GM23248 (cell line): ENCODE measurements at places on chromosomes 12 and 14.

GRCh38 chr12:104458694-104459367 lies 2.1 kb downstream of the CHST11 start:
- peak; percentile 59 for DNase-seq

GRCh38 chr12:68158432-68158831 lies 1.1 kb downstream of the IFNG start:
- DNase-seq = peak; percentile 29

DNA sequence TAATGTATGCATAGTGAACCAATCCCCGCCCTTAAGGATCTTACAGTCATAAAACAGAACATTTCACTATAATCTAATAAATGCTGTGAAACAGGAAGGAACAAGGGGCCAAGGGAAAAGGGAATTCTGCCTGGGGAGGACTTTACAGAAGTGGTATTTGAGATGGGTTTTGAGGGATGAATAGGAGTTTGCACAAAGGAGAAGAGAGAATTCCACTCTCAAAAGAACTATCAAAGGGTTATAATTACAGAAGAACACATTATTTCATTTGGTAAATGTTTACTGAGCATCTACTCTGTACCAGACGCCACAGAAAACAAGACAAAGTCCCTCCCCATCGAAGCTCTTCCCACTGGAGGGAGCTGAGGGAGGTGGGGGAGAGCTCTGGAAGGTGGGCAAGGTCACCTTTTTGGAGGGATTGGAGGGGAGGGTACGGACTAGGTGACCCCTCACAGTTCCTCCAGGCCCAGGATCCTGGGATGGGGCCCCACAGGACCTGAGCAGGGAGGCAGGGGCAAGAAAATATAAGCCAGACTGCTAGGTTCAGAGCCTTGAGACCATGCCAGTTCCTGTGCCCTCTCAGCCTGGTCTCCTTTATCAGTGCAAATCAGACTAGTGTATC lies 24.5 kb downstream of the PHETA1 start:
- no peak for DNase-seq

DNA sequence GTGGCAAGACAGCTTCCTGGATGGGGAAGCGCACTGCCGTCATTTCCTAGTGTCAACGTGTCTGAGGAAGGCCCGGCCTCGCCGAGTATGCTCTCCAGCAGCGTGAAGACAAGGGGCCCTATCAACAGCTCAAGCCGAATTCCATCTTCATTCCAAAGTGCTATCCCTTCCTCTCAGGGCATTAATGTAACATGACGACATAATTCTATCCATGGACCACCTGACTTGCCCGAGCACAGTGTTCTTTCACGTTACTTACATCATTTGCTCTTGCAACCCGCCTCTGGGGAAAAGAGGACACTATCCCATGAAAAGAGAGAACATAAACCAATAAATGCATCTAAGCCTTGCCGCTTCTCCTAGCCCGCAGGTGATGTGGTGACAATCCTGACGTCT lies 22.9 kb downstream of the CCDC92 start:
- DNase-seq = no peak

DNA sequence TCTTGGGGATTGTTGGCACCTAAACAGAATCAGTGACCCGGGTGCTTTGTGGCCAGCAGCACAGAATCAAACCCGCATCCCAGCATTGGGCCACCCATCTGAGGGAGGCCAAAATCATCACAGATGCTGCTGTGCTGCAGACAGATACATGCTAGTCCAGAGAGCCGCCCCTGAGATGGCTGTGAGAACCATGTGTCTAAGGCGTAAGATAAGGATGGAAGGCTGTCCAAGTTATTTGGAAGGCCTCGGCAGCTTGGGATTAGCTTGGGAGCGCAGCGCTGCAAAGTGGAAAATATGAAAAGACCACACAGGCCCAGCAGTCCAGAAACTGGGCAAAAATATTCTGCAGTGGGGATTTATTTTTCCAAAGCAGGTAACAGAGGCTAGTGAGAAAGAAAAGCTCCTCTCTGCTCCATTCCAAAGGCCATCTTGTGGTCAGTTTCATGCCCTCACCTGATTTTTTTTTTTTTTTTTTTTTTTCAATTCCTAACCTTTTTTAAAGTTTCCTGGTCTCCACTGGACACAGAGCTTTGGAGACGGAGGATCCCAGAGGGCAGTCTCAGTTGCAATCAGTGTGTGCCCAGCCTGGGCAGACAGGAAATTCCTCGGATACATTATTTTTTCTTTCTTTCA lies 178.9 kb upstream of the BCL2L14 start:
- no peak for DNase-seq

DNA sequence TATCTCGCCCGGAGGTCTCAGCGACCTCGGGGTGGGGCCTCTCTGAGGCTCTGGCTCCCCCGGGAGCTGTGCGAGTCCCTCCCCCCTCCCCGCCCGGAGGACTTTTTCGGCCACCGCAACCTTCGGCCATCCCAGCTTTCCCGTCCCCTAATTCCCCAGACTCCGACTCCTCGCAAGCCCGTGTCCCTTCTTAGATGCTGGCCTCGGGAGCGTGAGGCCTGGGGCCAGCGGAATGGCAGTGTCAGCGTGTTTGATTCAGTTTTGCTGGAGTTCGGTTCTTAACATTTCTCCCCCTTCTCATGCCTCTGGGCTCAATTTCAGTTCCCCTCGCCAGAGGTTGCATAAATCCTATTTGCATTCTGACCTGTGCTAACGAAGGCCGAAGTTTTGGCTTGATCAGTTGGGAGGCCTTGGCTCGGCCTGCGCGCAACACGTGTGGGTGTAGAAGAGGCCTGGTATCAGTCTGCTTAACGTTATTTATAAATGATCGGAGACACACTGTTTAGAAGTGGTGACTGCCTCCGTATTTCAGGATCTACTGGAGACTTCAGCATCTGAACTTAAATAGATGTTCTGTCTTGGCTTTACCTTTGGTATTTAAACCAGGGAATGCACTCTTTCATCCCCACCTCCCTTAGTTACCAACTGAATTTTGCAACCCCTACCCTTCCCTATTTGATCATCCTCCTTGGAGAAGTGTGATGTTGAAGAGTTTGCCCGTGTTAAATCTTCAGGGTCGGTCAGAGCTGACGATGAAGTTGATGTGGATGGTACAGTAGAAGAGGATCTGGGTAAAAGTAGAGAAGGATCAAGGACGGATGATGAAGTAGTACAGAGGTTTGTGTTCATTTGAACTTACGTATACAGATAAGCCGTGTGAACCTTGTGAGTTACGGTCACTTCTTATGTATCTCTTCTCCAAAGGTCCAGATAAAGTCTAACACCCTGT lies 851 bp downstream of the HSP90B1 start:
- DNase-seq = peak; percentile 68

- peak; percentile 80 for DNase-seq
Observed at GRCh38 chr12:77102691-77103090, 37.3 kb upstream of the E2F7 start.

DNA sequence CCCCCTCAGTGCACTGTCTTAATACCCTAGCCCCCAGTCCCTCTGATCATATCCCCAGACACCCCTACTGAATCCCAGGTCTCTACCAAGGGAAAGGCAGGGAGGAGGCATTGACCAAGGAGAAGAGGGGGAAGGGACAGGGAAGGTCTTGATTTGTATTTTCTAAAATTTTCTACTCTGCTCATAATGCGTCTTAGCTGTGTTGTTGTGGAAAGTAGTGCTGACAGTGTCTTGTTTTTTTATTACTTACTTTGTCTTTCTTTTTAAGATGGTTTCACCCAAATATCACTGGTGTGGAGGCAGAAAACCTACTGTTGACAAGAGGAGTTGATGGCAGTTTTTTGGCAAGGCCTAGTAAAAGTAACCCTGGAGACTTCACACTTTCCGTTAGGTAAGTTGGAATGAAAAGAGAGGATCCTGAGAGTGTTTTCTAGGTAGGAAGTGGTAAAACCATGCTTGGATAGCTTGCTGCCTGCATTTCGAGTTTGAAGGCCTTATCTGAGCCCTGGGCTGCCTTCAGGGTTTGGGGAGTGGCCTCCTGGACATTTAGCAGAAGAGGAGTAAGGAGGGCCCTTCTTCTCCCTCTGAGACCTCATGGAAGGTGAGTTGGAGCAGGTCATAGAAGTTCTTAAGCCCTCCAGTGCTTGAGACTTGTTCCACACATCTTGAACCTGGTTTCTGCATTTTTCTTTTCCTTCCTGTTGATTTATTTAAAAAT lies 27.4 kb downstream of the PTPN11 start:
- DNase-seq = no peak

- no peak for DNase-seq
Observed at GRCh38 chr12:91861554-91861953, 284.1 kb downstream of the BTG1 start.

GRCh38 chr14:62645649-62646048 lies 399.6 kb downstream of the KCNH5 start:
- no peak for DNase-seq

- DNase-seq = peak; percentile 83
Observed at GRCh38 chr12:132078190-132078589, 65.9 kb downstream of the DDX51 start.

- DNase-seq = peak; percentile 58
Observed at GRCh38 chr12:119115296-119115905, 63.3 kb upstream of the HSPB8 start.

- no peak for DNase-seq
Observed at GRCh38 chr14:51697848-51698247, 46.1 kb downstream of the FRMD6 start.

GRCh38 chr12:56321027-56321426 lies 5.2 kb upstream of the CNPY2 start:
- DNase-seq = peak; percentile 45

GRCh38 chr12:26668847-26669246 lies 164.1 kb downstream of the ITPR2 start:
- DNase-seq = peak; percentile 18

- DNase-seq = no peak
Observed at GRCh38 chr12:131347345-131347714, 363.6 kb upstream of the SFSWAP start.

- DNase-seq = no peak
Observed at GRCh38 chr12:55675666-55676065, 32.0 kb downstream of the ITGA7 start.

GRCh38 chr12:3259973-3260372 lies 182.8 kb downstream of the TSPAN9 start:
- no peak for DNase-seq

- DNase-seq = no peak
Observed at GRCh38 chr14:60599727-60600126, 49.5 kb downstream of the SIX1 start.

DNA sequence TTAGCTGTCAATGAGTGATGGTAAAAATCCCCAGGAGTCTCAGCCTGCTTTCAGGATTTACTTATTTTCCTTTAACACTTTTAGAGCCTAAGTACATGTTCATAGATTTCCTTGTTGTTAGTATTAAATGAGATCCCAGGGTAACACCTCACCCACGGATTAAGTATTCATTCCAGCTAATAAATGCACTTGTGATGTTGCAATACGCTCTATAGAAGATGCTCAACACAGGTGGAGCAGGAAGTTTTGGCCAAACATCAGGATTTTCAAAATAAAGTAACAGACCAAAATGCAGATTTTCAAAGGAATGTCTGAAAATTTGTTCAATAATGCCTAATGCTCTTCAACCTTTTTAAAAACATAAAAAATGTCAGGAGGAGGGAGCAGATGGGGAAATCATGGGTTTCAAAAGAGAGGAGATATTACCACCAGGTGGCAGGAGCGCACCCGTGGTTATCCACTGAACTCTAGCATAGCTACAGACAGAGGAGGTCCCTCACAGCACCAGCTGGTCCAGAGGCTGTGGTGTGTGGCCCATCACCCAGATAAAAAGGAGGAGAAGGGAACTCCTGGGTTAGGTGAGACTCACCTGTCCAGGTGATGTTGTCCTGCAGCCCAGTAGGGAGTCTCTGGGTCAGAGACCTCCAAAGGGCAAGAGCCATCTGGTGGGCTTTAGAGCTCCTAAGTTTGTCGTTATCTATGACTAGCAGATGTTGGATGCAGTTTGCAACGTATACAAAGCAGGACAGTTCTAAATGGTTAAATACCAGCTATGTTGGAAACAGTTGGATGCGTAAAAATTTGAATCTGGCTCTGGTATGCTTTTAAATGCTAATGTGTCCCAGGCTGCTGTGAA lies 1158.4 kb upstream of the TMEM132C start:
- peak; percentile 86 for DNase-seq

- no peak for DNase-seq
Observed at GRCh38 chr14:68012871-68013270, 193.3 kb downstream of the RAD51B start.

GRCh38 chr14:32865827-32866376 lies 72.8 kb upstream of the NPAS3 start:
- no peak for DNase-seq

DNA sequence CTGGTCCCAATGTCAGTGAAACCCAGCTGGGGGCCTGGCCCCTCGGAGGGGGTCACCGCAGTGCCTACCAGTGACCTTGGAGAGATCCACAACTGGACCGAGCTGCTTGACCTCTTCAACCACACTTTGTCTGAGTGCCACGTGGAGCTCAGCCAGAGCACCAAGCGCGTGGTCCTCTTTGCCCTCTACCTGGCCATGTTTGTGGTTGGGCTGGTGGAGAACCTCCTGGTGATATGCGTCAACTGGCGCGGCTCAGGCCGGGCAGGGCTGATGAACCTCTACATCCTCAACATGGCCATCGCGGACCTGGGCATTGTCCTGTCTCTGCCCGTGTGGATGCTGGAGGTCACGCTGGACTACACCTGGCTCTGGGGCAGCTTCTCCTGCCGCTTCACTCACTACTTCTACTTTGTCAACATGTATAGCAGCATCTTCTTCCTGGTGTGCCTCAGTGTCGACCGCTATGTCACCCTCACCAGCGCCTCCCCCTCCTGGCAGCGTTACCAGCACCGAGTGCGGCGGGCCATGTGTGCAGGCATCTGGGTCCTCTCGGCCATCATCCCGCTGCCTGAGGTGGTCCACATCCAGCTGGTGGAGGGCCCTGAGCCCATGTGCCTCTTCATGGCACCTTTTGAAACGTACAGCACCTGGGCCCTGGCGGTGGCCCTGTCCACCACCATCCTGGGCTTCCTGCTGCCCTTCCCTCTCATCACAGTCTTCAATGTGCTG lies 11.0 kb downstream of the ZBTB39 start:
- no peak for DNase-seq

DNA sequence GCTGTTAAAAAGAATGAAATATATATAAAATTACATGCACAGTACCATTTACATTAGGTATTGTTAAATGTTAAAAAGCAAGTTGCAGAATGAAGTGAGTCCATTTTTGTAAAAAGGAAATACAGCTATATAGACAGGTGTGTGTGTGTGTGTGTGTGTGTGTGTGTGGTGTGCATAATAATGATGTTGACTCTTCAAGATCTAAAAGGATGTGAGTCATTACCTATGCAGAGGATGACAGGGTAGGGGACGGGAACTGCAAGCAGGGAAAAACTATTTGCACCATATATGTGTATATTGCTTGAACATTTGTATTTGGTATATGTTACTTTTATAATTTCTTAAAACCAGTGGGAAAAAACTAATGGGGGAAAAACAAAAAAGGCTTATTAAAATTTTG lies 3.1 kb downstream of the C14orf39 start:
- no peak for DNase-seq
